Ovary (tissue), 10 donors: ENCODE measurements at places on chromosomes 2 and 18. TPM values are rescaled to one million over a fixed set of nuclear protein-coding genes. Genes with fewer than 3 reads are reported as not detected.

DNA sequence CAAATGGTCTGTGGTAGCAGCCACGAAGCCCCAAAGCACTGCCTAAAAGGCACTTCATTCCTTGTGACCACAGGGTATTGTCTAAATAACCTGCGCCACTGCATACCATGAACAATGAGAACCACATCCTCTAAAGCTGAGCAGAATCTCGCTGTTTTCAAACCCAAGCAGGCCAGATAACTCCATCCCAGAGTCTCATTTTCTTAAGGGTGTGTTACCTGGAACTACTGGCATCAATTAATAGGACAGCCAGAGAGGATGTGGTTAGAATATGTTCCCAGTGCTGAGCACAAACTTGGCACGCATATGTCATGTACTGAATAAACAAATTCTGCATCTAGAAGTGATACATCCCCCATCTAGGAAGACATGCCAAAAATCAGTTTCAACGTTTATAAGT is 13.0 kb downstream of the VPS4B start:
- no peak for DNase-seq

DNA sequence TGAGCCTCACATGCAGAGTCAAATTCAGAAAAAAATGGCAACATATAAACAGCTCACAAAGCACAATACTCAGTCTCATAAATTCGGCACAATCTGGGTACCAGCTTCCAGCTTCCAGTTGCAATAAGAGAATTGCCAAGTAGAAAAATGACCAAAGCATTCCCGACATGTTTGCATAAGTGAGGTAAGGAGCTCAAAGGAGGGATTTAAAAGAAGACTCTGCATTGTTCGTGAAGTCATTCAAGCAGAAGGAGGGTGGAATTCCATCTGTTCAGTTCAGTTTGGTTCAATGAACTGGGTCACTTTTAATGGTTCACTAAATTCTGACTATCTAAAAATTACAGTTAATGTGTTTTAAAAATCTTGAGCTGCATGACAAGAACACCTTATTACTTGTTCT is 106.7 kb upstream of the KLHL14 start:
- no peak for DNase-seq

- DNase-seq, result no peak
Measured at GRCh38 chr2:73343992-73344391, 41.6 kb upstream of the ALMS1 start.

The CTLA4 gene
- polyA plus RNA-seq, result 0.04 TPM

The ST8SIA5 gene
- 0.48 TPM for polyA plus RNA-seq
